Thoracic aorta (tissue), 2 donors: ENCODE measurements at places on chromosomes 2 and 18.

GRCh38 chr2:241855888-241856422 lies 2.7 kb downstream of the PDCD1 start:
- no peak for DNase-seq

DNA sequence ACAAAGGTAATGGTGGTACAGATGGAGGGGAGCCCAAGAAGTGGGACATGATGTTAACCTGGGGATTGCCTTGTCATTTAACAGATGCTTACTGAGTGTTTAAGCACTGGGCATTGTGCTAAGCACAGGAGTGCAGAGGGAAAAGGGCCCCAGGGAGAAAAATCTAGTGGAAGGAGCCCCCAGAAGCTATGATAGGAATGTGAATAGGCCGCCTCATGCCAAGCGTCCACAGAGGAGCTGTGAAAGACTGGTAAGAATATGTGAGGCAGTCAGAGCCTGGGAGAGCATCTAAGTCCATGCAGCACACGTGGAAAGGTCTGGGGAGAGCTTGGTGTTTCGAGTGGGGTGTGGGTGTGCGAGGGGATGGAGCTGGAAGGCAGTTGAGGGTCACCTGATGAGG lies 5.5 kb downstream of the ZNF532 start:
- DNase-seq = no peak

- no peak for DNase-seq
These were observed 34.2 kb downstream of the PLCL1 start for GRCh38 chr2:197838579-197838978.

DNA sequence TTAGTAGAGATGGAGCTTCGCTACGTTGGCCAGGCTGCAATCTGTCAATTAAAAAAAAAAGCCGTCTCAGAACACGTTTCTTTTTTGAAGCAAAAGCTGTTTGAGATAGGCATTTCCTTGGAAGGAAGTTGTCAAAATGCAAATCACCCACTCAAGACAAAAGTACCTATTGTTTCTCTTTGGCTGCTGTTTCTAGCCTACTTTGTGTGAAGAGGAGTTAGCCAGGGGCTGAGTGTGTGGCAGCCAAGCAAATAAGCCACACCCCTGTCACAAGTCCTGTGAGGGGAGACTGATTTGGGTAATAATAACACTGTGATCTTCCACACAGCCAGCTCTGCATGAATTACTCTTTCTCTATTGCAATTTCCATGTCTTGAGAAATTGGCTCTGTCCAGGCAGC lies 47.4 kb upstream of the CDCA7 start:
- no peak for DNase-seq

GRCh38 chr2:241033336-241033987 lies 35.0 kb downstream of the SNED1 start:
- no peak for DNase-seq

GRCh38 chr2:39800752-39801151 lies 21.7 kb upstream of the THUMPD2 start:
- no peak for DNase-seq

GRCh38 chr2:69309351-69310110 lies 77.5 kb downstream of the GFPT1 start:
- no peak for DNase-seq

GRCh38 chr2:870426-870825 lies 80.2 kb upstream of the SNTG2 start:
- DNase-seq = no peak

- DNase-seq = no peak
These were observed 157.4 kb downstream of the ANKRD30B start for GRCh38 chr18:14905350-14905749.

GRCh38 chr2:227007940-227008339 lies 156.1 kb downstream of the COL4A4 start:
- DNase-seq = no peak

GRCh38 chr2:121283670-121284462 lies 1.1 kb downstream of the TFCP2L1 start:
- DNase-seq = no peak

DNA sequence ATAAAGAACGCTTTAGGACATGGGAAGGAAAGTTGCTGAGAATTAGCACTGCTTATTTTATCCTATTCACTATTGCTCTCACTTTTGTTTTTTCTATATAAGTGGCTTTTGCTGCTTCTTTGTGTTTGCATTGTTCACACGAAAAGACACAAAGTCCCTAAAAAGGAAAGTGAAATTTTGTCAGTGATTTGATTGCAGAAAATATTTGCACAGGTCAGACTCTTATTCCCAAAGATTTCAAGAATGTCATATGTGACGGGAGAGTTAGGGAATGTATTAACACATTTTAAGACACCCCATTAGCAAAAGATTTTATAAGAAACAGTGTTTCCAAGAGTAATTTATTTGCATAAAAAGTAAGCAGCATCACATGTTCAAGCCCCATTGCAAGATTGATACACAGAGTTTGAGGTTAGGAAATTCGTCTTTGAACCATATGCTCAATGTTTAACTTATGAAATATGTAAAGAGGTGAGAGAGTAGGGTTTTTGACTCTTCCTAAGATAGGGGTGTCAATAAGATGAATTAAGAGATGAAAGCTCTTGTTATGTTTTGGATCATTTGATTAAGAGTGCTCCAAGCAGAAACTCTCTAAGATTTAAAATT lies 57.0 kb downstream of the CCDC102B start:
- DNase-seq = no peak

DNA sequence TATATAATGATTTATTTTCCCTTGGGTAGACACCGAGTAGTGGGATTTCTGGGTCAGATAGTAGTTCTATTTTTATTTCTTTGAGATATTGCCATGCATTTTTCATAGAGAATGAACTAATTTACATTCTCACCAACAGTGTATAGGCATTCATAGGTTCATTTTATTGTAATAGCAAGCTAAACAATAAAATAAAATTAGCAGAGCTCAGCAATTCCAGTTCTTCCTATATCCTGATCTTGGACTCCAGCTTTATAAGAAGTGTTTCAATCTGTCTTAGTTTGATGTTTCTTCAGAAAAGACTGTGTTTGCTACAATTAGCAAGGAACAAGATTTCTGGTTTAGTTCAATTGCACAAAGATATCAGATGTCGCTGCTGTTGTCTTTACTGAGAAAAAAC lies 1024.4 kb upstream of the LRRTM1 start:
- DNase-seq = no peak

GRCh38 chr18:78780719-78781600 lies 198.7 kb upstream of the SALL3 start:
- no peak for DNase-seq

DNA sequence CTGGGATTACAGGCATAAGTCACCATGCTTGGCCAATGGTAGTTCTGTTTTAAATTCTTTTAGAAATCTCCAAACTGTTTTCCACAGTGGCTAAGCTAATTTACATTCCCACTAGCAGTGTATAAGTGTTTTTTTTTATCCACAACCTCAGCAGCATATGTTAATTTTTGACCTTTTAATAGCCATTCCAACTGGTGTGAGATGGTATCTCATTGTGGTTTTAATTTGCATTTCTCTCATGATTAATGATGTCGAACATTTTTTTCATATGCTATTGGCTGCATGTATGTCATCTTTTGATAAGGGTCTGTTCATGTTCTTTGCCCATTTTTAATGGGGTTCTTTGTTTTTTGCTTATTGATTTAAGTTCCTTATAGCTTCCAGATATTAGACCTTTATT lies 20.0 kb downstream of the MOCOS start:
- DNase-seq = no peak

- no peak for DNase-seq
These were observed 272.9 kb downstream of the IRS1 start for GRCh38 chr2:226526716-226527115.

DNA sequence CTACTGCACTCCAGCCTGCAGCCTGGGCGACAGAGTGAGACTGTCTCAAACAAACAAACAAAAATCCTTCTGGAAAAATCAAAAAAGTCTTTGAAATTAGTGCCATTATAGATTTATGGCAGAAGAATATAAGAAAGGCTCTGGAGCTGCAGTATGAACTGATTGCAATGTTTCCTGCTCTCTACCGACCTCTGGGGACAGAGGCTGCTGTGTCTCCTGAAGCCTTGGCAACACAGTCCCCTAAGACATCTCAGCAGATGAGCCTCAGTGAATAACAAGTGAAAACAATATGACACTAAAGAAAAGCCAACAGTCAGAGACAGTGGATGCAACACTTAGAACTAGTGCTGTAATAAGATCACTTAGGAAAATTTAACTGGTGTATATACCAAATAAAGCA lies 494.9 kb upstream of the LRATD1 start:
- no peak for DNase-seq

- DNase-seq = no peak
These were observed 628 bp downstream of the CREG2 start for GRCh38 chr2:101386599-101387150.

DNA sequence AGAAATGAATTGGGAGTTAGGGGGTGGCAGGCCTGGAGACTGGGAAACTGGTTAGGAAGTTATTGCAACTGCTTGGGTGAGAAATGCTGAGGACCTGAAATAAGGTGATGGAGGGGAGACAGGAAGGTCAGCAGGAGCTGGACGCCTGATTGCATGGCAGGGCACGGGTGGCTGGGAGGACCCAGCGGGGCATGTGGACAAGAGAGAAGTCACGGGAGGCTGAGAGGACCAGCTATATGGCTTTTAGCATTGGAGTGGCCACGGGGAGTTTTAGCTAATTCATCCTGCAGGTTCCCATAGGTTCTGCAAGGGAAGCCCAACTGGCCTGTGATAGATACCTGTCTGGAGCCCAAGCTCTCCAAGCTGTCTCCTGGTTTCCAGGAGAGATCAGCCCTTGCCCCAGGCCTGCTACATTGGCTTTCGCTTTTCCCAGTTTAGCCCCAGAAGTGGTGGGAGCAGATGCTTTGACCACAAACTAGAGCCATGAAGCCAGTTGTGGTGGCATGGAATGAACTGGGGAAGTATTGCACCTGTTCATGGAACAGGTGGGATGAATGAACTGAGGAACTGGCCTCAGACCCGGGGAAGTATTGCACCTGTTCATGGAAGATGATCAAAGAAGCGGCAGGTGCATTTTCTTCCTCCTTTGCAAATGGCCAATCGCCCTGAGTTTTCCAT lies 93.6 kb upstream of the TAF1B start:
- no peak for DNase-seq

DNA sequence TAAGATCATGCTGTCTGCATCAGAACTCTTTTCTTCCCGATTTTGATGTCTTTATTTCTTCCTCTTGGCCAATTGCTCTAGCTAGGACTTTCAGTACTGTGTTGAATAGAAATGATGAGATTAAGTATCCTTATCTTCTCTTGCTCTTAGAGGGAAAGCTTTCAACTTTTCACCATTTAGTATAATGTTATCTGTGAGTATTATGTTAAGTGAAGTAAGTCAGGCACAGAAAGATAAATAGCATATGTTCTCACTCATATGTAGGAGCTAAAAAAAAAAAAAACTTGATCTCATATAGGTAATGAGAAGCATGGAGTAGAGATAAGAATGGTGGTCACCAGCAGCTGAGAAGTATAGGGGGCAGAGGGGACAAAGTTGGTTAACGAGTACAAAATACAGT lies 1089.5 kb downstream of the TDRD15 start:
- no peak for DNase-seq

- no peak for DNase-seq
These were observed 131.7 kb upstream of the TNP1 start for GRCh38 chr2:216991563-216991962.

DNA sequence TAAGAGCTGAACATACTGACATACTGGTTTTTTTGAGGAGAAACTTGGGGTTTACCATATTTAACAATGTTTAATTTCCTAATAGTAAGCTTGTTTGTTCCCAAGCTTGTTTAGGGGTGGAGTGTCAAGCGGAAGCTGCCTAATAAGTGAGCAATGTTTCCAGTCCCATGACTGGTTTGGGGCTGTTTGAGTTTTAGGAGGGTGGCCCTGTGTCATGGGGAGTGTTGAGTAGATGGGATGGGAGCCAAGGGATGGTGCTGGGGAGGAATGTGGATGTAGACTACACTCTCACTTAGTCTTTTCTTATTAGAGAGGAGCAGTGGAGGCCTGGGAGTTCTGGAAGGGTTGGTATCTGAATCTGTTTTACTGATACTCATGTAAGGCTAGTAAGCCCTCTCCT lies 128.5 kb downstream of the TANC1 start:
- DNase-seq = no peak
